Sigmoid colon (tissue), 7 donors: ENCODE measurements at places on chromosomes 6 and 20. TPM values are rescaled to one million over a fixed set of nuclear protein-coding genes. Genes with fewer than 3 reads are reported as not detected.

Gene SLC12A5
- 0.14 TPM for total RNA-seq

Gene MEI4
- not detected for total RNA-seq

Gene NRSN1
- total RNA-seq = 0.66 TPM

Gene PTGIS
- total RNA-seq = 97.6 TPM

Gene GRM4
- not detected for total RNA-seq

Gene STMND1
- 0.27 TPM for total RNA-seq

Gene SLC22A3
- total RNA-seq = 23.3 TPM

Gene PGC
- total RNA-seq = not detected

Gene PRDM13
- not detected for total RNA-seq

Gene SIRPD
- total RNA-seq = not detected

DNA sequence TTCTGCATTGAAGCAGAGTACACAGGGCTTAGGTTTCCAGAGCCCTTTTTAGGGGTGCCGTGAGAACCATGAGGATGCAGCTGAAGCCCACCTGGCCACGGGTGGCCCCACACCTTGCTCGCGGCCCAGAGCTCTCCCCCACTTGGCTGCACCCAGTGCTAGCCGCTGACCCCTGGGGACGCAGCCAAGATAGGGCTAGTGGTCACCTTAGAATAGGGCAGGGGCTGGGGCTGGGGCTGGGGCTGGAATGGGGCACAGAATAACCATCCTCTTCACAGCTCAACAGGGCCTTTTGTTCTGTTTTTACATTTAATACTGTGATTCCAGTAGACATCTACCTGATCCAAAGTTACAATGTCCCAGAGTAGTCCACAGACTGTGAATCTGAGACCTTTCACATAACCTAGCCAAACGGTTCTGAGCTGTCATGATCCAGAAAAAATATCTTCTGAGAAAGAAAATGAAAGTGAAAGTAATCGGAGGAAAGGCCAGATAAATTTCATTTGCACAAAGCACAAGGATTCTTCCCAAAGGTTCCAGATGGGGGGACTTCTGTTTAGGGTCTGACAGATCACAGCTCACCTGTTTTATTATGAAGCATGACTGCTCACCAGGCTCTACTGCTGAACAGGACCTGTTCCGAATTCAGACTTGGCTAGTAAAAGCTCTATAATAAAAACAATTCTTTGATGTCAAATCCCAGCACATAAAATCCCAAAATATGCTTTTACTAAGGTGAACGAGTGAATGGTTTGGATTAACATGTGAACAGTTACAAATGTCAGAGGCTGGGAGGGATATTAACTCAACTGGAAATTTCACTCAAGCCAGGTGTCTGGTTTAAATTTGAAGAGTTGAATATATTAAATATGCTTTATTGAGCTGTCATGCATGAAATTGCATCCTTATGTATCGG is 401.9 kb downstream of the THBS2 start:
- H3K4me1 ChIP-seq = peaks cover 9% of the 10 kb centered on the region
- no peak for DNase-seq
- no peaks in the 10 kb centered on the region for H3K36me3 ChIP-seq

GRCh38 chr6:163998496-163998895 is 584.0 kb downstream of the QKI start:
- DNase-seq = no peak
- H3K27me3 ChIP-seq = no peaks in the 10 kb centered on the region
- H3K4me1 ChIP-seq = no peaks in the 10 kb centered on the region
- no peak overlapping the region for H3K4me3 ChIP-seq

GRCh38 chr6:131061751-131062119 is 1.3 kb downstream of the EPB41L2 start:
- peak overlapping the region; percentile 93 for H3K27ac ChIP-seq
- H3K36me3 ChIP-seq = no peaks in the 10 kb centered on the region
- peak overlapping the region; percentile 96 for H3K4me3 ChIP-seq
- DNase-seq = no peak
- H3K4me1 ChIP-seq = peaks cover 6% of the 10 kb centered on the region
- H3K27me3 ChIP-seq = no peaks in the 10 kb centered on the region

- no peaks in the 10 kb centered on the region for H3K4me1 ChIP-seq
- H3K4me3 ChIP-seq = no peak overlapping the region
- H3K27me3 ChIP-seq = no peaks in the 10 kb centered on the region
- DNase-seq = no peak
- H3K36me3 ChIP-seq = no peaks in the 10 kb centered on the region
These were observed 115.5 kb downstream of the NFATC2 start for GRCh38 chr20:51426718-51427650.

DNA sequence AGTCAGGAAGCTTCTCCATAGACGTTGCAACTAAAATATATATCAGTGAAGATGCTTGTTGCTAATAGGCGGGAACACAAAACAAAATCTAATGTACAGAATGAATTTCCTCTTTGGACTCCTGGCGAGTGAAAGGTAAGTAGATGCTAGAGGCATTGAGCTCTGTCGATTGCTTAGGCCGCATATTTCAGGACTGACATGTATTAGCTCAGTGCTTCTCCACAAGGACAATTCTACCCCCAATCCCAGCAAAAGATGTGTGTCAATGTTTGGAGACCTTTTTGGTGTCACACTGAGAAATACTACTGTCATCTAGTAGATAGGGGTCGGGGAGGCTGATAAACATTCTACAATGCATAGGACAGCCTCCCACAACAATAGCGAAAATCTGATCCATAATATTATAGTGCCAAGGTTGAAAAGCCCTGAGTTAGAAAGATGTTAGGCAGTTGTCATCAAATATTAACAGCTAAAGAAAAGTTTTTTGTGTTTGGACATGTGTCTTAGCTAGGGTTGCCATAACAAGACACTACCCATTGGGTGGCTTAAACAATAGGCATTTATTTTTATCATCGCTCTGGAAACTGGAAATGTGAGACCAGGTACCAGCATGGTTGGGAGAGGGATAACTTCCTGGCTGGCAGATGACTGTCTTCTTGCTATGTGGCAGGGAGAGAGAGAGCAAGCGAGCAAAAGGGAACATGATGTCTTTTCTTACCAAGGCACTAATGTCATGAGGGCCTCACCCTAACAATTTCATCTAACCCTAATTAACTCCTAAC is 48.0 kb upstream of the BCAS1 start:
- H3K4me1 ChIP-seq = no peaks in the 10 kb centered on the region
- no peak overlapping the region for H3K4me3 ChIP-seq
- no peak overlapping the region for H3K27ac ChIP-seq
- no peak for DNase-seq
- no peaks in the 10 kb centered on the region for H3K36me3 ChIP-seq

DNA sequence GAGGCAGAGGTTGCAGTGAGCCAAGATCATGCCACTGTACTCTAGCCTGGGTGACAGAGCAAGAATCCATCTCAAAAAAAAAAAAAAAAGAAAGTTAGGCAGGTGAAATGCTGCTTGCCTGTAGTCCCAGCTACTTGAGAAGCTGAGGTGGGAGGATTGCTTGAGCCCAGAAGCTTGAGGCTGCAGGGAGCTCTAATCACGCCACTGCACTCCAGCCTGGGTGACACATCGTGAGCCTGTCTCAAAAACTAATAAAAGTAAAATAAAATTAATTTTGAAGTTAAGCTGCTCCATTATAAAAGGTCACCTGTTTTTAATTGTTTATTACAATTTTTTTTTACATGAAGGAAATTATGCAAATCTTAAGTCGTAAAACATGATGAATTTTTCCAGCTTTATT is 23.2 kb upstream of the SAMHD1 start:
- no peak overlapping the region for H3K27ac ChIP-seq
- H3K4me3 ChIP-seq = no peak overlapping the region
- no peaks in the 10 kb centered on the region for H3K36me3 ChIP-seq
- H3K4me1 ChIP-seq = no peaks in the 10 kb centered on the region

- no peaks in the 10 kb centered on the region for H3K27me3 ChIP-seq
- H3K27ac ChIP-seq = no peak overlapping the region
- DNase-seq = no peak
- no peak overlapping the region for H3K4me3 ChIP-seq
- no peaks in the 10 kb centered on the region for H3K36me3 ChIP-seq
These were observed 29.2 kb downstream of the RHAG start for GRCh38 chr6:49607391-49607982.

GRCh38 chr20:18004384-18005031 is 35.7 kb downstream of the MGME1 start:
- peaks cover 18% of the 10 kb centered on the region for H3K4me1 ChIP-seq
- peak overlapping the region; percentile 80 for H3K27ac ChIP-seq
- no peak overlapping the region for H3K4me3 ChIP-seq
- H3K27me3 ChIP-seq = no peaks in the 10 kb centered on the region
- no peak for DNase-seq

DNA sequence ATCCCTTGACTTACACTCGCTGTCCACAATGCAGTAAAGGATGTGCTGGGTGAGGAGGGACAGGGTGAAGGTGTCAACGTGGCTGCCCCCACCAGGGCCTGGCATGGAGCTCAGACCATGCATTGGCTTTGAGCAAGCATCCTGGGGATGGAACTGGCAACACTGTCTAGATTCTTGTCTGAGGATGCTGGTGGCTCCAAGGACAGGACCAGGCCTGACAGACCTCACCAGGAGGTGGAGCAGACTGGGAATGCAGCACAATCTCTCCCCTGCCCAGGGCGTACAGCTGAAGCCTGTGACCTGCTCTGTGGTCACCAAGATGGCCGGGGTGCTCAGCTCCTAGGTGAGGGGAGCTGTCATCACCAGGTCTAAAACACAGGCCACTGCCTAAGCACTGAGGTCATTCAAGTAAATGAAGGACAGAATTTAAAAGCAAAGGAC is 50.9 kb downstream of the MYH7B start:
- H3K27me3 ChIP-seq = no peaks in the 10 kb centered on the region
- no peak overlapping the region for H3K27ac ChIP-seq
- no peak overlapping the region for H3K4me3 ChIP-seq

- H3K27me3 ChIP-seq = no peaks in the 10 kb centered on the region
- no peak overlapping the region for H3K27ac ChIP-seq
- peak; percentile 42 for DNase-seq
These were observed 11.0 kb downstream of the ZBP1 start for GRCh38 chr20:57609086-57609841.

- no peaks in the 10 kb centered on the region for H3K4me1 ChIP-seq
- no peaks in the 10 kb centered on the region for H3K27me3 ChIP-seq
- H3K27ac ChIP-seq = no peak overlapping the region
- no peak for DNase-seq
- H3K4me3 ChIP-seq = no peak overlapping the region
These were observed 12.2 kb upstream of the KCNG1 start for GRCh38 chr20:51034988-51035656.

- no peak overlapping the region for H3K27ac ChIP-seq
- H3K36me3 ChIP-seq = no peaks in the 10 kb centered on the region
- H3K27me3 ChIP-seq = no peaks in the 10 kb centered on the region
- no peak overlapping the region for H3K4me3 ChIP-seq
- no peak for DNase-seq
These were observed 204.8 kb downstream of the ADGB start for GRCh38 chr6:146803601-146804000.

- DNase-seq = no peak
- H3K27ac ChIP-seq = no peak overlapping the region
- no peaks in the 10 kb centered on the region for H3K36me3 ChIP-seq
- no peaks in the 10 kb centered on the region for H3K27me3 ChIP-seq
- H3K4me3 ChIP-seq = no peak overlapping the region
These were observed 13.0 kb downstream of the ALDH8A1 start for GRCh38 chr6:134936931-134937330.

DNA sequence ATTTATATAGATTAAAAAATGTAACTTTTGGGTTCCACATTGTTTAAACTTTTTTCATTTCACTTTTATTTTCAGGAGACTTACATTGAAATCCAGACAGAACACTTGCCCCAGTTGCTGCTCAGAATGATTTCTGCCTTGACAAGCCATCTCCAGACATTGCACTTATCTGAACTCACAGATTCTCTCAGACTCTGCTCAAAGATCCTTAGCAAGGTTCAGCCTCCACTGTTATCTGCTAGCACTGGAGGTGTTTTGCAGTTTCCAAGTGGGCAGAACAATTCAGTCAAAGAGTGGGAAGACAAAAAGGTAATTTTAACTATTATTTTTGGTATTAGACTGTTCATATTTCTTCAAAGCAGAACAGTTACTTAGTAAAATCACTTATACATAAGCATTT is 58.0 kb downstream of the DOP1A start:
- DNase-seq = no peak
- H3K27ac ChIP-seq = no peak overlapping the region
- no peaks in the 10 kb centered on the region for H3K36me3 ChIP-seq
- no peaks in the 10 kb centered on the region for H3K27me3 ChIP-seq
- no peak overlapping the region for H3K4me3 ChIP-seq
- H3K4me1 ChIP-seq = no peaks in the 10 kb centered on the region

DNA sequence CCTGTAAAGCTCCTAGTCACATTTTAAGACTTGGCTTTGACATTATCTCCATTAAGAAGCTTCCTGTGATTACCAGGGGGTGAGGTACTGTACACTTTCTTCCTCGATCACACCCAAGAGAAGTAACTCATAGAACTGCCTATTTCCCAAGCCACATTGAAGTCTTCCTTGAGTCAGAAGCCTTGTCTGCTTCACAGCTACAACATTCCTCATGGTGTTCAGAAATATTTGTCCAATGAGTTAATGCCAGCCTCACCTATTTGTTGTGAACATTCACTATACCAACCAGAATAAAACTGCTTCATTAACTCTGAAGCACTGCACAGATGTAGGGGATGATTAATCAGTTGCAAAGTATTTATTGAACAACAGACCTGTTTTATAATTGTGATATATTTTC is 622.3 kb downstream of the PTPRT start:
- no peaks in the 10 kb centered on the region for H3K4me1 ChIP-seq
- no peak overlapping the region for H3K4me3 ChIP-seq
- no peak for DNase-seq
- H3K27ac ChIP-seq = no peak overlapping the region

DNA sequence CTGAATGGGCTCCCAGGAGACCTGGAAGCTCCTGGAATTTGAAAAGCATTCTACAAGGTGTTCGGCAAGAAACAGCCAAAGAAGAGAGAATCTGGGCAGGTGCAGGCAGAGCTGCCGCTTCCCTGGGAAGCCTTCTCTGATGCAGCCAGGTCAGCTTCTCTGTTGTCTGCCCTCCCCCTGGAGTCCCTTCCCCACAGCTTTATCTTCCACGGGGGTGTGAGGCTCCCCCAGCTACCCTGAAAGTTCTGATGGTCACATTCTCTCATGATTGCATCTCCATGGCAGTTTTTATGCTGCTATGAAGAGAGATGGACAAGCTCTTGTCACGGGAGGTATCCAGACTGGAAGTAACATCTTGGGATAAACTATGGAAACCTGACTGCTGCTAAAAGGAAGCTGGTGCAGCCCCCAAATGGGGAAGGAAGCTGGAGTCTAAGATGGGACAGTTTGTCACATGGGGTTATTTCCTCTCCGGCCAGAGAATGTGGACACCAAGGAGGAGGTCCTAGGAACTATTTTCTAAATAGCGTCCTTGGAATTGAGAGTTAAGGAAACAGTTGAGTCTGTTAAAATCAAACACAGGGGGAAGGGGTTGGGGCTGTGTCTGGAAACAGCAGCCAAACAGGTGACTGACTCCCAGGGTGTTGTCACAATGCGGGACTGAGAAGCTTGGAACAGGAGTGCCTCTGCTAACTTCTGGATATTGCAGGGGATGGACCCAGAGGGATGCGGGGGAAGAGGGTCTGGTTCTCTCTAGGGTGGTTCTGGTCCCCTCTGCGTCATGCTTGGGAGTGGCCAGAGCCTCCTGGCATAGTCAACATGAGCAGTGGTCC is 91.1 kb downstream of the ASXL1 start:
- H3K27ac ChIP-seq = peak overlapping the region; percentile 73
- no peaks in the 10 kb centered on the region for H3K27me3 ChIP-seq
- no peak overlapping the region for H3K4me3 ChIP-seq
- DNase-seq = no peak
- peaks cover 82% of the 10 kb centered on the region for H3K36me3 ChIP-seq
- peaks cover 47% of the 10 kb centered on the region for H3K4me1 ChIP-seq

- H3K27me3 ChIP-seq = no peaks in the 10 kb centered on the region
- peak; percentile 54 for DNase-seq
- no peaks in the 10 kb centered on the region for H3K4me1 ChIP-seq
- H3K4me3 ChIP-seq = no peak overlapping the region
- peaks cover 13% of the 10 kb centered on the region for H3K36me3 ChIP-seq
These were observed 28.1 kb downstream of the PKIG start for GRCh38 chr20:44610313-44610962.
